ENCODE measurements at places on chromosomes 1 and 21.
A peak's percentile ranks its signal among the peaks of the same experiment; 100 is the strongest.

GRCh38 chr1:27609618-27610240 is 5.8 kb upstream of the AHDC1 start:
- no peak for DNase-seq

DNA sequence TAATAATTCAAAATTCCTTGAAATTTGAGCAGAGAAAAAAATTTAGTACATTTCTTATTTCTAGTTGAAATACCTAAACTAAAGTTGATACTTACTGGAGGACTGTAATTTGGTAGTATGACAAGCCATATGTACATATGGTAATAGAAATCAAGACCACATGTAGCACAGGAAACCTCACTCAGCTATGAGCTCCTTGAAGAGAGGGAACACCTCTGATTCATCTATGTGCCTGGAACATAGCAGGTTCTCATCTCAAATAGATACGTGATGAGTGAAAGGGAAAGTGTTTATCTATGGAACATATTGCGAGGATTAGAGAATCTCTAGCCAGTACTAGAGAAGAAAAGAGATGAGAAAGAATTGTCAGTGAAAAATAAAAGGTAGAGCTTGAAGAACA is 47.9 kb upstream of the GNG4 start:
- no peak for DNase-seq

GRCh38 chr1:158251163-158251562 is 3.1 kb upstream of the CD1A start:
- DNase-seq = no peak

DNA sequence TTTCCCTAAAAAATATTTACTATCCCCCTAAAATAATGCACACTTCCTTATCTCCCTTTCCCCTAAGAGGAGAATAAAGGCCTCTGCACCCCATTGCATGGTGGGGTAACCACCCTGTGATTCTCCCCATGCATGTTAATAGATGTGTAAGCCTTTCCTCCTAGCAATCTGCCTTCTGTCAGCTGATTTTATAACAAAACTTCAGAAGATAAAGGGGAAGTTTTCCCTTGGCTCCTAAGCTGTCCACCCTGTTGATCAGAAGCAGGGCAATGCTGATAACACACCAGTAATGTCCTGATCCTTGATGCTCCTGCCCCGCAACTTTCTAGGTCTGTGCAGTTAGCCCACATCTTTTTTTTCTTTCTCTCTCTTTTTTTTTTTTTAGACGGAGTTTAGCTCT is 11.4 kb upstream of the RNF187 start:
- DNase-seq = no peak

GRCh38 chr1:35371506-35371905 is 103.0 kb downstream of the ZMYM4 start:
- DNase-seq = no peak

DNA sequence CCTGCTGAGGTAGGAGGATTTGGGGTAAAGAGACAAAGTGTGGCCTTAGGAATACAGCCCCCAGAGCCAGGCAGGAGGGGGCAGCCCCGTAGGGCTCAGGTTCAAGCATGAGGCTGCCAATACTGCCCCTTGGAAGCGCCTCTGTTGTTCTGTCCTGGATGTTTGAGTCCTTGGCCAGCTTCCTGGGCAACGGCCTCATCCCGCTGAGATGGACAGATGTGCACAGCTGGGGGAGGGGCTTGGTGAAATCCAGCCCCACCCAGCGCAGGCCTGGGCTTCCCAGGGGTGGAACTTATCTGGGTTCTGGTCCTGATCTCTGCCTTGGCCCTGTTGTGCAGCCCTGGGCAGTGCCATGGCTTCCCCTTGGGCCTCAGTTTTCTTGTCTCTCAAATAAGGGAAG is 34.8 kb upstream of the MAN1C1 start:
- no peak for DNase-seq

DNA sequence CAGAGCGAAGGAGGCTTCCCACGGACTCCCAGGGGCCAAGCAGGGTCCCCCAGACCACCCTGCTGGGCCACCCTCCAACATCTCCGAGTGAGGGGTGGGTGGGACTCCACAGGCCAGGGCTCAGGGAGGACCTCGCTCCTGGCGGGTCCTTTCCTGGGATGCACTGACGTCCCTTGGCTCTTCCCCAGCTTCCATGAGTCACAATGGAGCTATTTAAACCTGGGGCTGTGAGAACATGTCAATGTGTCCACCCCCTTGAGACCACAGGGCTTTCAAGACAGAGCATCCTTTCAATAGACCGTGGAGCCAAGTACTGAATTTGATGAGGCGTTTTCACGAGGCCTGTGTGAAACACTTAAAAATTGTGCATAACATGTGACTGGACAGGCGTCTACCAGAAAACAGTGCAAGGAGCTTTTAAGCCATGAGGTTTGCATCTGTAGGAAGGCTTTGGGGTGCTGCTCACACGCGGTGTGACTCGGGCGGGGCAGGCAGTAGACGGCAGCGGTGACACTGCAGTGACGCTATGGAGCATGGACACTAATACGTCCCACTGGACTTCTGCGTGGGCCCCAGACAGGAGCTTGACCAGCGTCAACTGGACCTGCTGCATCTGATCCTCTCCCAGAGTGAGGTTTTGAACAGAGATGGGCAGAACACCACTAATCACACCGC is 24.1 kb upstream of the NPHP4 start:
- DNase-seq = no peak

DNA sequence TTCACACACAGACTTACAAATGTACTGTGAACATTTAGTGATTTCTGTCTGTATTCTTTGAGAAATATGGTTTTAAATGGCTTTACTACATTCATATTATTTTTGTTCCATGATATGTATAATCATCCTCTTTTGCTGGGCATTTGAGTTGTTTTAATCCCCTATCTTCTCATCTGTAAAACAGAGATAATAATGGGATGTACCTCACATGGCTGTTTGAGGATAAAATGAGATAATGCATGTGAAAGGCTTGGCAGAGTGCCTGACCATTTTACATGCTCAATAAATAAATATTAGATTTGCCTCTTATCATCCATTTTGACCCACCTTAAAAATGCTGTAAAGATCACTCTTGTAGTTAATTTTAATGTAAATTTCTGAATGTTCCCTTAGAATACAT is 197.2 kb downstream of the C1orf94 start:
- no peak for DNase-seq

- no peak for DNase-seq
These were observed 2.3 kb downstream of the ACTL8 start for GRCh38 chr1:17757426-17757825.

DNA sequence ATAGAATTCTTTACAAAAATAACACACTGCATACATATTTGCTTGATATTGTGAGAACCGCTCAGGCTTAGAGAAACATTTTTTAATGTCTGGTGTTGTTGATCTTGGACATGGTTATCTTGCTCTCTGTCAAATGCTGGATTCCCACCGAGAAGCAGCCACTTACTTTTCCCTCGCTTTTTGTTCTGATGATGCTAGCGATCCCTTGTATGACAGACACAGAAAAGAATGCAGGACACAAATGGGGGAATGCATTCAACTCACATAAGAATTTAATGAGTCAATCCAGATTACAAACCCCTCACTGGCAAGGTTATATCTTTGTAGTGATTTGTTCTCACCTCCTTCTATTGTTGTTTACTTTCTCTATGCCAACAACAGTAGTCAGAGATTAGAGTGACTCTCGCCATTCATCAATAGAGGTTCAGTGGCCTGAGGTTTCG is 76.8 kb upstream of the AKT3 start:
- DNase-seq = no peak

GRCh38 chr1:90707363-90707710 is 9.8 kb downstream of the BARHL2 start:
- DNase-seq = peak; percentile 86

DNA sequence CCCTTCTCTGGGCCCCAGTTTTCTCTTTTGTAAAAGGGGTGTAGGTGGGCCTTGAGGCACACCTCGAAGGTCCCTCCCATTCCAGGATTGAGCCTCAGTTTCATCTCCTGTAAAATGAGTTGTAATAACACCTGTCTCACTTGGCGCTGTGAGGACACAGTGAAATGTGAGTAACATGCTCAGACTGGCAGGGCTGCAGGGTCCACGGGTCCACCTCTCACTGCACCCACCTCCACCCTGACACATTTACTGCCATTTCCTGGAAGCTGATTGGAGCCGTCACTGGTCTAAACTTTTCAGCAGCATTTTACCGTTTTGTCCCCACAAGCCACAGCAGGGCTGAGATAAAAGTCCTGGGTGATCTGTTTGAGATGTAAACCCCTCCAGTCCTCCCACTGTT is 398.0 kb downstream of the PTPRU start:
- no peak for DNase-seq

- no peak for DNase-seq
These were observed 186.5 kb upstream of the VAMP3 start for GRCh38 chr1:7584643-7585042.

DNA sequence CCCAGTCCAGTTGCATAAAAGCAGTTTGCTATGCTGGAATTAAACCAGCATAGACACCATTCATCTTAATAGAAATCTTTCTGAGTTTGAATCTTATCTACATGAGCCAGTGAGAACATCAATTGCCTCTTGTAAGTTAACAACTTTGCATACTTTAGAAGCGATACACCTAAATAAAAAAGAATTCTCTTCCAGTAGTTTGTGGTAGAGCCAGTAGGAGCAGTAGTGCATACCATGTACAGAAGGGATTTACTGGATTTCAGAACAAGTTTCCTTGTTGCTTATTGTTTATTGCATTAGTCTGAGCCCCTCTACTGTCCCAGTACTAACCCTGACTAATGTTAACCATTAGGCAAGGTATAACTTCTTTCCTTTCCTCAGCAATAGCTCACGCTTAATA is 313.1 kb downstream of the TGFB2 start:
- no peak for DNase-seq

- DNase-seq = no peak
These were observed 101.4 kb downstream of the PLPPR5 start for GRCh38 chr1:98903261-98903660.

GRCh38 chr1:41286486-41286885 is 44.4 kb upstream of the SCMH1 start:
- no peak for DNase-seq

DNA sequence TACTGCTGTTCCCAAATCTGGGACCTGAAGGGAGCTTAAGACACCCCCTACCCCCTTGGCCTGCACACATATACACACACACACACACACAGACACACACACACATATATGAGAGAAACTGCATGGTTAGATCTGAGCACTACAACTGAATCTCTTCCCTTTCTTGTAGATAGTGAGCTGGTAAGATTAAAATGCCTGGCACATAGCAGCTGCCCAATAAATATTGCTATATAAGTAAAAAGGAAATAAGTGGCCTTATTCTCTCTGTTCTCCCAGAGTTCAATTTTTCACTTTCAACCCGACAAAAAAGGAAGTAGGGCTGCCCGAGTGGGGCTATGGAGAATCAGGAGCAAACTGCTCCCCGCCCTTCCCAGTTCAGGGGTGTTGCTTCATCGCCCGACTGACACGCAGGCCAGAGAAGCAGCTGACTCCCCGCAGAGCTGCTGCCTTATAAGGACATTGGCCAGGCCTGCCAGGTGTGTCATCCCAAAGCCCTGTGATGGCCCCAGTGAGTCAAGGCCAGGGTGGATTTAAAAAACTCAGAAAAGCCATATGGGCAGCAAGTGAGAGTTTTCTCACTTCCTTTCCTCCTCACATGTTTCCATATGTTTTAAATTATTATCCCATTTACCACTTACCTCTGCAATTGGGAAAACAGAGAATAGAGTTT is 106.5 kb upstream of the SLC44A3 start:
- DNase-seq = no peak

GRCh38 chr1:71245246-71245645 is 164.4 kb upstream of the ZRANB2 start:
- no peak for DNase-seq

DNA sequence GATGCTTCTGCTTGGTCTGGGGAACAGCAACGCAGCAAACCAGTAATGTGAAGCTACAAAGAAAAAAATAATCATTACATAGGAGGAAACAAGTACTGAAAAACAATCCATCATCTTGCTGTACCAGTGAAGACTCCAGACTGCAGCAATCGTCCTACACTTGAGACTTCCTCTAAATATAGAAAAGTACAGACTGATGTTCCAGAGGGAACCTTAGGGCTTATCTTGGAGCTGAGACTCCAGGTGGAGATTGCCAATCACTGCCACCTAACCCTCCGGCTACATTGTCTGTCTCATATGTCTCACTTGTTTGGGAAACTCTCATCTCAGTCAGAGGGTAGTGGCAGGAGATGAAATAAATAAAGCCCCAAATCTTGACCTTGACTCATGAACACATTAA is 9.4 kb upstream of the UHMK1 start:
- no peak for DNase-seq

- no peak for DNase-seq
These were observed 2.1 kb downstream of the F3 start for GRCh38 chr1:94539496-94539895.

GRCh38 chr1:50091068-50091467 is 17.7 kb upstream of the ELAVL4 start:
- DNase-seq = no peak

GRCh38 chr21:37064841-37065240 is 8.0 kb downstream of the PIGP start:
- DNase-seq = no peak

GRCh38 chr1:60903591-60903990 is 178.8 kb upstream of the NFIA start:
- DNase-seq = no peak

GRCh38 chr1:187839873-187840272 is 1011.1 kb downstream of the PLA2G4A start:
- DNase-seq = no peak

GRCh38 chr1:171869097-171869496 is 27.8 kb downstream of the DNM3 start:
- DNase-seq = no peak

GRCh38 chr21:45256912-45257672 is 30.6 kb downstream of the POFUT2 start:
- peak; percentile 6 for DNase-seq

GRCh38 chr1:241532162-241532531 is at the start of gene KMO:
Gene KMO (plus strand): TSS chr1:241532378. CDS start chr1:241532445, 67 bp downstream.
- no peak for DNase-seq

DNA sequence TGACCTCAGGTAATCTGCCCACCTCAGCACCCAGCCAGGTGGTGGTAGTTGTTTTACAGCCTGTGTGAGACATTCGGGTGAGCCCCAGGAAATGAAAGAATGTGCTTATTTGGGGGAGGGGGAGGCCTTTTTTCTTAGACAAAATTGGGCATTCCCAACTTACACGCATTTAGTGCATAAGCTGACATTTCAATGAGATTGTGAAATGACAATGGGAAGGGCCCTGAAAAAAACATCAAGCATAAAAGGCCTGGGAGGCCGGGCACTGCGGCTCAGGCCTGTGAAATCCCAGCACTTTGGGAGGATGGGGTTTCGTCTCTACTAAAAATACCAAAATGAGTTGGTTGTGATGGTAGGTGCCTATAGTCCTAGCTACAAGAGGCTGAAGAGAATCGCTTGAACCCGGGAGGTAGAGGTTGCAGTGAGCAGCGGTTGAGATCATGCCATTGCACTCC is 5.0 kb downstream of the GAS5 start:
- DNase-seq = no peak

GRCh38 chr1:34013958-34014737 is 150.3 kb downstream of the HMGB4 start:
- DNase-seq = peak; percentile 36

DNA sequence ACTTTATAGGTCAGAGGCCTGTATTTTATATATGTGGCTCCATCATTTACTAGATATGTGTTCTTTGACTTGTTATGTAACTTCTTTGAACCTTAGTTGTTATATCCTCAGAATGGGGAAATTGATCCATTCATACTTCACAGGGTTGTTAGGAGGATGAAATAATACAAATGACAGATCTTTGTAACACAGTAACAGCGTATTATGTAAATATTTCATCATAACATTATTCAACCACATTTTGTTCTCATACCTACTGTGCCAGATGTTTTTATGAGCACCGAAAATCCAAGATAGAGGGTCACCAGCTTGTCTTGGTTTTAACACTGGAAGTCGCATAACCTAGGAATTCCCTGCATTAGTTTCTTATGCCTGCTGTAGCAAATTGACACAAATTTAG is 3.3 kb downstream of the SUCO start:
- no peak for DNase-seq

Data from progenitor cell of endocrine pancreas (in vitro differentiated cells).